ENCODE measurements at places on chromosomes 3 and 15. TPM values are rescaled to one million over a fixed set of nuclear protein-coding genes. Genes with fewer than 3 reads are reported as not detected.
A peak's percentile ranks its signal among the peaks of the same experiment; 100 is the strongest.

Gene ITIH3
- not detected for total RNA-seq

- DNase-seq, result no peak
These were observed 395.8 kb downstream of the MAGI1 start for GRCh38 chr3:65642883-65643282.

DNA sequence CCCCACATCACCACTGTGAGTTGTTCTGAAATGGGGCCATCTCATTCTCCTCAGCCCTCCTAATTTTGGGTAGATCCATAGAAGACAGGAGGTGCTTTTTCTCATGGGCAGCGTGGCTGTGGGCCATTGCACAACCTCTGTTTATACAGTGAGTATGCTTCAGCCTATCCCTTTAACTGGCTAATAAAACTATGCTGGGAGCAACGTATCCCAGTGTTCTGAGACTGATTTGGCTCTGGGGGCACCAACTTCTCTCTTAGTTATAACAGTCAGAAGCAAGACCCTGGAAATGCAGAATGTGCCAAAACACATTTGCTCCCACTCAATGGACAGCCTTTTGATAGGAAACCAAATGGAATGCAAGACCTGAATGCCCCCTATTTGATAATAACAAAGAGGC is 97.1 kb upstream of the ICE2 start:
- no peak for DNase-seq

GRCh38 chr15:65409036-65409631 is 13.6 kb downstream of the IGDCC4 start:
- peak; percentile 99 for DNase-seq

Gene CRABP1
- total RNA-seq, result not detected

DNA sequence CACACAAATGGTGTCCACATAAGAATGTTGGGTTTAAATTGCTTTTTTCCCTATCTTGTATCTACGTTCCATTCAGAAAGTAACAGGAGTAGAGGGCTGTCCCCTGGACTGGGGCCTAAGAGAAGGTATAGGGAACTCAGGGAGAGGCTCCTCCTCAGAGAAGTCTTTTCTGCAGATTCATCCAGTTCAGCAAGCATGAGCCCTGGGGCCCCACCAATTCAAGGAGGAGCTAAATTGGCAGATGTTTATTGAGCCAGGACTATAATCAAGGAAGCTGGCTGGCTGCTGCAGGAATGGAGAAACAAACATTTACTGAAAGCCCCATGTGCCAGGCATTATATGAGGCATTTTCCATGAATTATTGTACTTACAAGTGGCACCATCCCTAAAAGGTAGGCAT is 22.1 kb upstream of the LARS2 start:
- DNase-seq, result no peak

Gene ERC2
- total RNA-seq, result 17.0 TPM

Gene SYNPR
- total RNA-seq, result not detected

Gene GALK2
- 16.4 TPM for total RNA-seq

DNA sequence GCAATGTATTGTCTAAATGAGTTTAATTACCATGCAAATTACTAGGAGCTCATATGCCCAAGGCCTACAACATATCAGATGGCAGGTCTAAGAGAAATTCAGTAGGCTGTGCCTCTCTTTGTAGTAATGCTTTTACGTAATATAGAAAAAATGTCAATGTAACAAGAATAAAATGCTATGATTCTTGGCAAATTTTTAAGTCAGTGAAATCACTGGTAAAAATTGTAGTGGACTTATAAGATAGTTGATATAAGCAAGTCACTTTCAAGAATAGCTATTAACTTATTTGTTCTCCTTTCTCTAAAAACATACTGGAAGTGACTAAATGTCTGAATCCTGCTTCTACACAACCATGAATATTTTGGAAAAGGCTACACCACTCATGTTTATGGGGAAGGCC is 707.8 kb downstream of the TUSC7 start:
- DNase-seq, result no peak

DNA sequence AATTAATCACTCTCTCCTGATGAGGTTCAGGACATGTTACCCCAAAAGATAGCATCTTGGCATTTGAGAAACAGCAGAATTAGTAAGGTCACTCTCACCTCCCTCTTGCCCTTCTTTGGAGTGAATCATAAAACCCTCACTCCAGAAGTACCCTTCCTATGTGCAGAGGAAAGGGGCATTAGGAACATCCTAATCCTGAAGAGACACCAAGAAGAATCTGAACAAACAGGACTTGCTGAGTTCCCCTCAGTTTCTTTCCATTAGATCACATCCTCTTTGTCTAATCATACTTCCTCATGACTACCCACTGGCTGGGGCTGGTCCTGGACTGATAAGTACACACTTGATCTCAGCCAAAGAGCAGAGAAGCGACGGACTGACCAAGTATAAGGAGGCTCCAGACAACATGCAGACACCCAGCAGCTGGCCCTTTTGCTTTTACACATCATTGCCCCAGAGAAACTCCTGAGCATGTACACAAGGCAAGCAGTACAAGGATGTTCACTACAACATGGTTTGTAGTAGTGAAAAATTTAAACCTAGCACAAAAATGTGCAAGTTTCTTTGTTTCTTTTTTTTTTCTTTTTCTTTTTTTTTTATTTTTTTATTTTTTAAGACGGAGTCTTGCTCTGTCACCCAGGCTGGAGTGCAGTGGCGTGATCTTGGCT is 15.0 kb upstream of the TM6SF1 start:
- no peak for DNase-seq

- no peak for DNase-seq
These were observed 211.3 kb downstream of the MYRIP start for GRCh38 chr3:40020689-40021088.

- no peak for DNase-seq
These were observed 318.2 kb upstream of the SEMA6D start for GRCh38 chr15:47399100-47399499.

DNA sequence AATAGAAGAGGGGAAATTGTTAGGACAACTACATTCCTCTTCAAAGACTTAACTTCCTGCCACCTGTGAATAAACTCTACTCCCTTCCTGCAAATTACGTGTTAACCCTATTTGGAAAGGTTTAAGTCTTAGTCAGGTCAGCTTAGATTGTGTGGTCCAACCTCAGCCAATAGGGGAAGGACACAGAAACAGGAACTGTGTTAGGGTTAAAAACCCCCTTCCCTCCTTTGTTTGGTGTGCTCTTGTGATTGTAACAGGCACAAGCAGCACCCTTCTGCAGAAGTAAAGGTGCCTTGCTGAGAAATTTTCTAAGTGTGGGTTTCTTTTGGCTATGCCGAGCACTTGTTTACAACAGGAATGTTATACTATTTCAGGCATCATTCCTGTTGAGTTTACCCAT is 45.0 kb upstream of the FSTL1 start:
- DNase-seq, result no peak

- DNase-seq, result no peak
These were observed 140.8 kb downstream of the TP63 start for GRCh38 chr3:189771842-189772450.

GRCh38 chr15:52879904-52880303 is 89.8 kb upstream of the ONECUT1 start:
- DNase-seq, result no peak

Gene FBLN2
- total RNA-seq, result 6.7 TPM

- no peak for DNase-seq
These were observed 1.8 kb downstream of the MAP1A start for GRCh38 chr15:43519196-43519595.

GRCh38 chr15:32642667-32643435 is 1.3 kb downstream of the SCG5 start:
- DNase-seq, result no peak

GRCh38 chr15:40498418-40498817 is 27.6 kb downstream of the CHST14 start:
- DNase-seq, result no peak

DNA sequence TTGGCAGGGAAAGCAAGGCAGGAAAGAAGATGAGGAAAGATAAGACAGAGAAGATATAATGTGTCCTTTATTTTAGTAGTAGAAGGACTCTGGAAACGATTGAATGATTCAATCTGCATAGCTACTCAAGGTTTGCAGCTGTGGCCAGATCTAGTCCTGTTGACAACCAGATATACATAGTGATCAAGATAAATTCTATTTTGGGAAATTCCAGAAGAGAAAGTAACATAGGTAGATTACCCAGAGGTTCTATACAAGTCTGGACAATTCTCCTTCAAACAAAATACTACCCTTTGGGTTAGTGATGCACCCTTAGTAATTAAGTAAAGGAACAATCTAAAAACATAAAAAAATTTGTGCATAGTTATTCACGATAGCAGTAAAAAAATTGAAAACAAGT is 9.4 kb downstream of the TERC start:
- DNase-seq, result no peak

DNA sequence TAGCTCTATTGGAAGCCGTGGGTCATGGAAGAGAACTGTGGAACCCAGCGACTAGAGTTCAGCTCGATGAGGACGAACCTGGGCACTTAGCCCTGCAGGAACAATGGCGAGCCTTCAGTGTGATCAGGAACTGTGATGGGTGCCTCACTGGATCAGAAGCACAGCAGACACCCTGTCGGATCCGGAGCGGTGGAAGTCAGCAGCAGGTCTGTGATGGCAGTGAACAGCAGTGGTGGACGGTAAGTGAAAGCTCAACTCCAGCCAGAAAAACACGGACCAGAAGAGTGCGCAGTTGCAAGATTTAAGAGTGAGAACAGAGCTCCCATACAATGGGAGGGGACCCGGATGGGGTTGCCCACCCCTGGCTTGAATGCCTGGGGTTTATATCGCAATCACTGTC is 282.2 kb downstream of the NSUN3 start:
- DNase-seq, result no peak

- DNase-seq, result no peak
These were observed 77.2 kb downstream of the NBEAL2 start for GRCh38 chr3:47056705-47057104.

DNA sequence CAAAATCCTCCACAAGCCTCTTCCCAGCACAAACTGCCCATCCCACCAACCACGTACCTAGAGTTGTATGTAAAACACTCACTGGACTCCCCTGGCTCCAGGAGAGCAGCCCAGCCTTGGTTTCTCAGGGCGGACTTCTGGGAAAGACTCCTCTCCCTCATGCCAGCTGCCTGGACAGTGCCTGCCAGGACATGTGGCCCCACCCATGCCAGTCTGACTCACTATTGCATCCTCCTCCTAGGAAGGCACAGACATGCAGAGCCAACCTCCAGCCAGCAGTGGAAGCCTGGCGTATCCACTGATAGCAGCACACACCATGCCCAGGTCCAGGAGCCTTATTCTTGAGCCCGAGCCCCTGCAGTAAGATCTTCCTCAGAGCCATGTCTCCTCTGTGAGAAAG is 8.6 kb downstream of the PKM start:
- no peak for DNase-seq

DNA sequence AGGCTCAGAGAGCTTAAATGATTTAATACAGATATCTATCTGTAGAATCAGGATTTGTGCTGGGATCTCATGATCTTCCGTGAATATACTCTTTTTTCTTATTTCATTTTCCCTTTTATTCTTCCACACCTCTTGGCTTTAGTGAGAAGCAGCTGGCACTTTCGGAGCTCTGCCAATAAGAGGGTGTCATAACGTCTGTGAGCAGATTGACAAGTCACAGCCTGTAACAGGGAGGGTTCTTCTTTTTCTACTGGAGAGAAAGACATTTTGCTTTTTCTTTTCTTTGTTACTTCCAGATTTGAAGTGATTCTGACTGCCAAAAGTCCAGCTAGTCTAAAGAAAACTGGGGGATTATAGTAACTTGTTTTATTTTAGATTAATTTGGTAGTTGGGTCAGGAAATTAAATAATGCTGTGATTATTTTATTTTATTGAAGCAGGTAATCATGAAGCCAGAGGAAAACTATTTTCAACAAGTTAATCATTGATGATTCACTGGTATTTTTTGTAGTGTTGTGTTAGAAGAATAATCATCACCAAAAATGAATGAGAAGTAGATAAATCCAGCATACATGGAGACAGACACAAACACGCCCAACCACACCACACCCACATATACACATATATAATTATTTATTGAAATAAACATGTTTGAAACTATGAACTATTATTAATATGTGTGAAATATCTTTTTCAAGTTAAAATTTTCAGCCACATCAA is 69.8 kb downstream of the TNFAIP8L3 start:
- no peak for DNase-seq

DNA sequence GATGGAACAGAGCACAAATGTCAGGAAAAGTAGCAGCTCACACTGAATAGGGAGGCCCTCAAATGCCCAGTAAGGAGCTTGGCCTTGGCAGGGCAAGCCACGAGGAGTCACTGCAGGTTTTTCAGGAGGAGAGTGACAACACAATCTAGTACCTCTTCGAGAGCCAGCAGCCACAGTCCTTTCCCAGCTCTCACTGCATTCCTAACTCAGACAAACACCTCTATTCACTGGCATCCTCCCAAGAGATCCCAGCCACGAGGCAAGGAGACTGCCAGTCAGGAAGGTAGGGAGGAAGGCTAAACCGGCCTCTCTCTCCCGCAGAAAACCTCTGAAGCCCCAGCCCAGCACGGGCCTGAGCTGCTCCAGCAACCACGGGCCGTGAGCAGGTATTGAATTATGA is 146.0 kb upstream of the SMAD3 start:
- DNase-seq, result no peak

Gene FURIN
- total RNA-seq, result 124 TPM

DNA sequence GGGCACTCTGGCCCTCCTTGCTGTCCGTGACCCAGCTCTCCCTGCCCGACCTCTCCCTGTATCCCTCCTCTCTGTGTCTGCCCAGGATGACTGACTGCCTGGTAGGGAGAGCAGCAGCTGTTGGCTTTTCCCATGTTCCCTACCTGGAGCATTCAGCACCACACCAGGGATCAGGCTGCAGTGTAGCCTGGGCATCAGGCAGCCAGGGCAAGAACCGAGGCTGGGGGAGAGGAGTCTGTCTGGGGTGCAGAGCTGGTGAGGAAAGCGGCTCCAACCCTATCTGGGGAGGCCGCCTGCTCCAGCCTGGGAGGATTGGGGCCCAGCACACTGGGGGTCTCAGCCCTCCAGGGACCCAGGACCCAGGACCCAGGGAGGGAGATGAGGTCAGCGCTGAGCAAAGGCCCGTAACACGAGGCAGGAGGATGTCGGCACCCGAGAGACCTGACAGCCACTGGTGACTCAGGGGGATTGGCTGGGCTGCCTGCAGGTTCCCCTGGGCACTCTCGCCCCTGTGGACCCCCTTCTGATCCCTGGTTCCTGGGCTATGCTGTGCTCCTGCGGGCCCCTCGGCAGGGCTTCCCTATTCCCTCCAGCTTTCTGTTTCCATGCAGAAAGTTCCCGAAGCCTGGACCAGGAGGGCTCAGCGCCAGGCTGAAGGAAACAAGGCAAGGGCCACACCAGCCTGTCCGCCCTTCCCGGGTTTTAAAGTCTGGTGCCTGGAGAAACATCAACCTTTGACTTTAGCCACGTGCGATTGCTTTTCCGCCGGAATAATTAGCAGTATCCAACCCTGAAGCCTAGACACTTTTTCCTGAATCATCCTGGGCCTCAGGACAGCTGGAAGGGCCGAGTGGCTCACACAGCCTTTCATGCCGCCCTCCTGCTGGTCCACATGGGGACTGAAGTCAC is 128.2 kb upstream of the MEF2A start:
- DNase-seq, result no peak
